Suppressor macrophage (primary cell): ENCODE measurements at places on chromosomes 3 and 15.

DNA sequence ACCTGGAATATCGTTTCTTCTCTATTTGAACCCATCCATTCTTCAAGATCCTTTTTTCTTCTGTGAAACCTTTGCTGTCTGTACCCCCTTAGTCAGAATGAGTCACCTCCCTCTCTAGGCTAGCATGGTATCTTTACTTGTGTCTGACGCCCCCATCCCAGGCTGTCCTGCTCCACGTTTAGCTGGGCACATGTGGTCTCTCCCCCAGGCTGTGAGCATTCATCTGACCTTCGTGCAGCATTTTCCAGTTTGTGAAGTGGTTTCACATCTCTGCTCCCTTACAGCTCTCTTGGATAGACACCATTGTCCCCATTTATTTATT is 14.3 kb upstream of the TLE3 start:
- DNase-seq, result peak; percentile 45

DNA sequence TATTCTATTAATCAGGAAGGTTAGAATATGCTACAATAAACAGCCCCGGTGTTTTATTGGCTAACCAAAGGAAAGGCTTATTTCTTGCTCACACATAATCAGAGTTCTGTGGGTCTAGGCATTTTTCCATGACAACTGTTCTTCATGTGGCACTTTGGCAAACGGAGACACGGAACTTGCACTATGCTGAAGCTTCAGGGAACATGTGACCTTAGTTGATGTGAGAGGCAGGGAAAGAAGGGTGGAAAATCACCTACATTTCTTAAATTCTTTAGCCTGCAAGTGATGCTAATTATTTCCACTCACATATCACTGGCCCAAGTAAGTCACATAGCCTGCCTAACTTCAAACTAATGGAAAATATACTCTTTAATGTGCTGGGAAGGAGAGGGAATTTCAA is 344.6 kb downstream of the SV2B start:
- no peak for DNase-seq

DNA sequence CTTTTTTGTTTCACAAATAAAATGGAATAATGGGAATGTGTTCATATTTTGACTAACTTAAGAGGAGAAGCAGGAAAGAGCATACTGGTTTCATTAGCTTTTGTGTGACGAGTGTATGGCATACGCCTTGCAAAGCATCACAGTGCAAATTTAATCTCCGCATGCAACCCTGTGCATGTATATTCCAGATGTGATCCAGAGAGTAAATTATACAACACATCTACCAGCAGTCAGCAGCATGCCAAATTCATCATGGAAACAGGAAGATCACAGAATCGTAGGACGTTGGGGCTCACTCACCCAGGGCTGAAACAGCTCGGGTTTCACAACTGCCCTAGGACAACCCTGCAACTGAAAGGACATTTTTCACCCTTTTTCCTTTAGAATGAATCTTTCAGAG is 53.4 kb downstream of the ADAMTS9 start:
- no peak for DNase-seq

- no peak for DNase-seq
Measured at GRCh38 chr3:45513041-45513440, 81.5 kb upstream of the LIMD1 start.

DNA sequence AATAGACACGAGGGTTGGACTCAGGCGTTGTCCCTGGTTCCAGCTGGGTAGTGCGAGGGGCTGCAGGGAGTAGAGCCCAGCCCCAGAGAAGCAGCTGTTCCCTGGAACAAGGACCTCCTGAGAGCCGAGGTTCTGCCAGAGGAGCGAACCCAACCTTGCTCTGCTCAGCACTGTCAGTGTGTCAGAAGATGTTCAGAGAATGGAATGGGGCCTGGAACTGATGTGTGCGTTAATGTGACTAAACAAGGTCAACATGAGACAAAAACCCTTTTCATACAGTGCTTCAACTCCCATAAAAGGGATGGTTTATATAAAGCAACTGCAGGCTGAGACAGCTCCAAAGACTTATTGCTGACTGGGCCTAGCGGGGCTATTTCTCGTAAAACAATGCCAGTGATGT is 35.5 kb upstream of the HACD2 start:
- no peak for DNase-seq

- DNase-seq, result peak; percentile 13
Measured at GRCh38 chr3:53030619-53031449, 15.0 kb downstream of the SFMBT1 start.

DNA sequence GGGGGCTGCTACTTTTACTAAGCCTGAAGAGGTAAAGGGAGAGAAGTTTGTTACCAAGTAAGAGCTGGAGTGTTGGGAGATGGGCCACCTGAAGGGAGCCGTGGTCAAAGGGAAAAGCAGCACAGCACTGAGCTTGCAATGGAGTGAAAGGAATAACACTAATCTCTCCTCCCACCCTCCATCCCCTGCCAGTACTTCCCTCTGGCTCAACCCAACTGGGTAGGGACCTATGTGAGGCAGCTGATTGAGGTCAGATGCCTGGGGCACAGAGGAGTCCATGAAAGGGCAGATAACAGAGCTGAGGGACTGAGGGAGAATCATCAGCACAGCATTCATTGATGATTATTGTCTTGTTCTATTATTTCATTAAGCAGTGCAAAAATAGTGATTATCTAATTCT is 212.4 kb upstream of the TBC1D5 start:
- no peak for DNase-seq

GRCh38 chr3:56930706-56931105 is 129.0 kb upstream of the ARHGEF3 start:
- no peak for DNase-seq

DNA sequence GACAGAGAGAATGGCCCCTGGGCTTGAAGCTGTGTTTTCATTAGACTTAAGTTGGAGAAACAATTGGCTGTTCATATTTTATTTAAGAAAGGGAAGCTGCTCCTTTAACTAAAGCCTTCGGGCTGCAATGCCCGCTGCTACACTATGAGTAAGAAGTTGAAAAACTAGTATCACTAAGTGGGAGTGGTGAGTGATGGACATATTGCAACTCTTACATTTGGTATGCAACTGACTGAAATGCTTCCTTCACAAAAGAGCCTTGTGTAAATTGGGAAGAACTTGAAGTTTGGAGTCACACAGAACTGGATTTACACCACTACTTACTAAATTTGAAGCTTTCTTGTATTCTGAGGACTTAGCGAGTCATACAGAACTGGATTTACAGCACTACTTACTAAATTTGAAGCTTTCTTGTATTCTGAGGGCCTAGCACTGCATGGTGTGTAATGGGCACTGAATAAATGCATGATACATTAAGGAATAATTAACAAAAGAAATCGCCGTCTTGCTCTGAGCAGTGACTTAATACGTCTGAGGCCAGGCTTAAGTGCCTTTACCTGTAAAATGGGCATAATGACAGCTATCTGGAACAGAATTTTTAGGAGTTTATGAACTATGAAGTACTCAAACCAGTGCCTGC is 149.5 kb downstream of the RYR3 start:
- no peak for DNase-seq

DNA sequence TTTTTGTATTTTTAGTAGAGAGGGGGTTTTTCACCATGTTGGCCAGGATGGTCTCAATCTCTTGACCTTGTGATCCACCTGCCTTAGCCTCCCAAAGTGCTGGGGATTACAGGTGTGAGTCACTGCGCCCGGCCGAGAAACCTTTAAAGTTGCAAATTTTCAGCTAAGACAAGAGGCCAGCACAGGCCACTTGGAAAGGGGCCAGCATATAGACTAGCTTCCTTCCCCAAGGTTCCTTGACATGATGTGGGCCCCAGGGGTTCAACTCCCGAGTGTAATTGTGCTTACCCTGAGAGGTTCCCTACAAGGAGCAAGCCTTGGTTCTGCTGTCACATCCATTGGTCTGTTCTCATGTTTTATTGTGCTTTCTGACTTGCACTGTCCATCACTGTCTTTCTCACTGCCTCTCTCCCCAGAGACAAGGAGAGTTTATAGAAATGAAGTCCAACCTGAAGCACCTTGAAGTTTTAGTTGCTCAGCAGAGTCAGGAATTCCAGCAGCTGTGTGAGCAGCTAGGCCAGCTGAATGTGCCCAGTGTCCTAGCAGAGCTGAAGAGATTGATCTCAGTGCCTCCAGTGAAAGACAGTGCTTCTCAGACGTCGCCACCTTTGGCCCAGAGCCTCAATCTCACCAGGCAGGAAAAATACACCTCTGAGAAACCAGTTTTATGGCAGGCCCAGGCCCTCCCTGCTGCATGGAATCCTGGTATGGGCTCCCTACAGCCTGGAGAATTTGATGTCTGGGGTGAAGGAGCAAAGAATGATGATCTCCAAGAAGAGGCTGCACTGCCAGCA is 21.1 kb downstream of the C3orf62 start:
- DNase-seq, result peak; percentile 42

- DNase-seq, result peak; percentile 60
Measured at GRCh38 chr3:125123451-125124305, 67.9 kb upstream of the HEG1 start.

- no peak for DNase-seq
Measured at GRCh38 chr15:31459400-31459748, 132.7 kb downstream of the KLF13 start.
